ENCODE measurements at places on chromosomes 4 and X.

GRCh38 chr4:125140966-125141495 lies 173.7 kb upstream of the FAT4 start:
- no peak for DNase-seq

DNA sequence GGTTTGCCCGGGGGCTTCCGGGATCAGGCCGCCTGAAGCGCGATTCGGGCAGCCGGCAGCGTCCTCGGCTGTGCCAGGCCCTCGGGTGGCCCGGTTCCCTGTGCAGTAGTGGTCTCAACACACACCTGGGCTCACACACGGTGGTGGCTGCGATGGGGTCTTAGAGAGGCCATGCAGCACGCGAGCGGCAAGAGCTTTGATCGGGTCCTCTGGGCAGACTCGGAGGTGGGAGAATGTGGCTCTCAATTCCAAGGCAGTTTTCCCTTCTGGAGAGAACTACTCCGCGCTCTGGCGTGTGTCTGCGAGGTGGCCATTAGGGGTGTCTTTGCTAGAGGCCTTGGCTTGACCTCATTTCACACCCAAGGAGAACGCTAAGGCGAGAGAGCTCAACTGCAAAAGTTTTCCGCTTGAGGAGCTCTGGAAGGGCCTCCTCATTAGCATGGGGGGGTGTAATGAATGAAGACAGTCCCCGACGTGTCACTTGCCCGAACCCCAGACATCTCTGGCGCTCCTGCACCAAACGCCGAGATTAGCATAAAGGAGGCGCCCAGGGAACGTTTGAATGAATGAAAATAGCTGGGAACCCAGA lies 771 bp upstream of the RBPJ start:
- DNase-seq = peak; percentile 83

GRCh38 chrX:114766541-114766940 lies 182.7 kb downstream of the HTR2C start:
- DNase-seq = no peak

DNA sequence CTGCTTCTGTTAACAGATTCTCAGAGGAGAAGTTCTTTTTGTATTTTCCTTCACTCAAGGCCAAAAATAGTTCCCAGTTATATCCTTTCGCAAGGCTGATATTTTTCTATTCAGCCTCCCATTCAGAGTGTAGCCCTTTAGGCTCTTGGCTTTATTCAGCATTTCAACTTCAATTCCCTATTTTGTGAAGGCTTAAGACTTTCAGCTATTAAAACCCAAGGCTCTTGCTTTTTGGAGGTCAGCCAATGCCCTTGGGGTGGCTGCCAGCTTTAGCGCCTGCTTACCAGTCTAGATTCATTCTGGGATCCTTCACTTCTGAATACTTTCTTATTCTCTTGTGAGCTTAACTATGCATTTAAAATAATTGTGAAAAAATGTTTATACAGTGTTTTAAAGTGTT lies 57.3 kb upstream of the ADGRA3 start:
- DNase-seq = no peak

DNA sequence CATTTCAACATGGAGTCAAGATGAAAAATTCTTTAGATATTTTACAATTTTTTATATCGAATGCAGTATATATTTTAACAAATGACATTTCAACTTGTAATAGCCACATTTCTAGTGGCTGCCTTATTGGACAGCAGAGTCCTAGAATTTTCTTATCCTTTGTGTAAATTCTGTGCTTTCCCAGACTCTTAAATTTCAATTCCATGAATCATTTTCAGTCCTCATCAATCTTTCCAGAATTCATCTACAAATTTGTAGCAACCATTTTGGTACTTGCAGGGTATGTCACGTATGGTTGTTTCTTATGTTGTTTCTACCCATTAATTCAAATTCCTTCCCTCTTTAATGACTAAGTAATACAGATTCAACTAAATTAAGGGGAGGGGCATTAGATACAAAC lies 2.7 kb downstream of the PAICS start:
- DNase-seq = peak; percentile 19

GRCh38 chr4:174580597-174580996 lies 58.3 kb upstream of the HPGD start:
- no peak for DNase-seq

Measured in osteoblast (primary cell).